CD4-positive, alpha-beta T cell (primary cell): ENCODE measurements at places on chromosomes 11 and 22.
A peak's percentile ranks its signal among the peaks of the same experiment; 100 is the strongest.

DNA sequence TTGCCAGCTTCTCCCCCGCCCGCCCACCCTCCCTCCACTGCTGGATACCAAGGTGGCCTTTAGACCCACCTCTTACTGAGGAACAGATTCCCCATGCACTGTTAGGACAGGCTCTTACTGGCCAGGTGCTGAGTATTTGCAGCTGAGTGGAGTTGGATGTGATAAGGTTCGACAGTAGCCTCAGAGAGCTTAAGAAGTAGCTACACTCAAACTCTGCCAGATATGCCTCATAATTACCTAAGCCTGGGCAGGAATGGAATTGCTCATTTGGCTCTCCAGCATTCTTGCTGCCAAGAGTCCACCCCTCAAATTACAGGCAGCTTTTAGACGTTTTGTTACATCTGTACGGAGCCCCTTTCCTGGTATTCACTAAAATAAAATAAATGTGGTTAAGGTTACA lies 9.6 kb downstream of the FAM181B start:
- no peak for DNase-seq

- DNase-seq, result no peak
Observed at GRCh38 chr11:100908746-100909145, 220.9 kb downstream of the PGR start.

- DNase-seq, result no peak
Observed at GRCh38 chr11:70315716-70316115, 45.2 kb downstream of the PPFIA1 start.

- DNase-seq, result no peak
Observed at GRCh38 chr11:6225896-6226295, 8.5 kb downstream of the FHIP1B start.

DNA sequence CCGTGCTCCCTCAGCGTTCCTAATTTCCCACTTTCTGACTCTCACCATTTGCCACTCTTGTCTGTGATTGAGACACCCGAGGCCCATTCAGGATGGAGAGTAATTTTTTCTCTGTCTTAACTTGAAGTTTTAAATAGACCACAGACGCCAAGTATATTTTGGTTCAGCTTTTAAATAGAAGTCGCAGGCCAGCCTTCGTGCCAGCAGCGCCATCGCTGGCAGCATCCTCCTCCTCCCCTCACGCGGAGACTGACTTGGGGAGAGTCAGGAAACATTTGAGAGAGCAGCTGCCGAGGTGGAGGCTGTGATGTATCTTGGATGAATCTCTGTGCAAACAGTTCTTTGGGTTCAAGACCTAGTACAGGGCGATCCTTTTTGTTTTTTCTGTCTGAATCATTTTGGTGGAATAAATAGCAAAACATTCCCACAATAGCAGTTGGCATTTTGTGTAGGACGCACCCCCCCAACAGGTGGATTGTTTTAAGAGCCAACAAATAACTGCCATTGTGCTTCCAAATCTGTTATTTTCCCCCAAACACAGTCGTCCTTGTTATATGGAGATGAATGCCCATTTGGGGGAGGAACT lies 889 bp upstream of the DMC1 start:
- DNase-seq, result peak; percentile 5

DNA sequence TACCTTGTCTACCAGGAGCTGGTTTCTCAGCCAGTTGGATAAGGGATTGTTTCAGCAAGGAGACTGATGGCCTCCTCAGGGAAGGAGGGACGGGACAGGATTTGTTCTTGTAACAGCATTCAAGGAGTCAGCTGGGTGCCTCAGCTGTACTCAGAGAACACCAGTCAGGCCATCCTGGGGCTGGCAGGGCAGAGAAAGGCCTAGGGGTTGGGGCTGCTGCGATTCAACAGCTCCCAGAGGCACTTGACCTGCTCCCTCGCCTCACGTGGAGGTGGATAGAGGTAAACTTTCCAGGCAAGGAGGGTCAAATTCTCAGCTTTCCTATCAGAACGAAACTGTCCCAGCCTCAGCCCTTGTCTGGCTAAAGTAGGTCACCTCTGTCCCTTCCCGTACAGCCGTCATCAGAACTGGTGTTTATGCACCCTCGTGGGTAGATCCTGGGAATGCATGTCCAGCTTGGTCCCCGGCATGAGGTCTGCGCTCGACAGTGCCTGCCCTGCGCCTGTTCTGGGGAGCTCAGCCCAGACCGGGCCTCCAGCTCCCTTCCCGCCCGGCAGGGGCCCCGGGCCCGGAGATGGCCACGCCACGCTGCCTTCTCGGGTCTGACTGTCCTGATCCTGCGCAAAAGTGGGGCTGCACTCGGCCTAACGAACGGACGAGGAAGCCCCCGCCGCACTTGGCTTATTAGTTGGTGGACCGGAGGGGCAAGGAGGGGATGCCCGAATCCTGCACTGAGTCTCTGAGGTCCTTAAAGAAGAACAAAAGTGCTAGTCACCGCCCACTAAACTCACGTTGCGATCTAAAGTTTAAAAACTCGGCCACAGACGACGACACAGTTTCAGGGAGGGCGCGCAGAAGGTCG lies 762 bp upstream of the CCDC134 start:
- DNase-seq, result peak; percentile 13

GRCh38 chr11:68525930-68526329 lies 65.4 kb downstream of the PPP6R3 start:
- DNase-seq, result no peak

- DNase-seq, result peak; percentile 69
Observed at GRCh38 chr11:94543695-94544645, at the start of gene FUT4. FUT4 (plus strand) TSS chr11:94543921; CDS start chr11:94544134, 213 bp downstream.

GRCh38 chr11:69075421-69076128 lies 26.8 kb downstream of the TPCN2 start:
- no peak for DNase-seq

DNA sequence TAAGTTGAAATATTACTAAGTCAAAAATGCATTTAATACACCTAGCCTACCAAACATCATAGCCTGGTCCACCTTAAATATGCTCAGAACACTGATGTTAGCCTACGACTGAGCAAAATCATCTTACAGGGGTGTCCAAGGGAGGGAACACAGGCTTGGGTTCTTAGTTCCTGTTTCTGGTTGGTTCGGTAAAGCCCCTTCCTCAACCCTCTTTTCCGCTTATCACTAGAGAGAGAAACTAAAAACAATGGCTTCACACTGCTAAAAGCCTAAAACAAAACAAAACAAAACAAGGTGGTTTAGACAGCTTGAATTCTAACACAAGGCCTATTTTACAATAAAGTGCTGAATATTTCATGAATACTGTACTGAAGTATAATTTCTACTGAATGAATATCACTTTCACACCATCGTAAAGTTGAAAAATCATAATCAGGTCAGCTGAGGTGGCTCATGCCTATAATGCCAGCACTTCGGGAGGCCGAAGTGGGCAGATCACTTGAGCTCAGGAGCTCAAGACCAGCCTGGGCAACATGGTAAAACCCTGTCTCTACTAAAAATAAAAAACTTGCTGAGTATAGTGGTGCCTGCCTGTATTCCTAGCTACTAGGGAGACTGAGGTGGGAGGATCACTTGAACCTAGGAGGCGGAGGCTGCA lies 118.0 kb downstream of the SIK3 start:
- no peak for DNase-seq

DNA sequence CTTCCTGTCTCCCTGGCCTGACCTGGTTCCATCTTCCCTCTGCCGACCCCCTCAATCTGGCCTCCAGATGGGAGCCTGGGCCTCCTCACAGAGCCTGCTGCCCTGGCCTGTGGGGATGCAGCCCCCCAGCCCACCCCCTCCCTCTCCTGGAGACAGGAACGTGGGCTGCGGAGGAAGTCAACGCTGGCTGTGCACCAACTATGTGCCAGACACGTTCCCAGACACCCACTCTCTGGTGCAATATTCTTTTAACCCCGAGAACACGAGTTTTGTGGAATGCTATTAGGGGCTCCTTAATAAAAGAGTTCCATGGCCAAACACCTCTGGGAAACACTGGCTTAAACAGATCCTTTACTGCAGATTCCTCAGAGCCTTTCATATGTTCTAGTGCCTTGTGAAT lies 15.9 kb downstream of the WNT11 start:
- DNase-seq, result no peak

GRCh38 chr11:21133722-21134121 lies 464.3 kb downstream of the NELL1 start:
- no peak for DNase-seq

DNA sequence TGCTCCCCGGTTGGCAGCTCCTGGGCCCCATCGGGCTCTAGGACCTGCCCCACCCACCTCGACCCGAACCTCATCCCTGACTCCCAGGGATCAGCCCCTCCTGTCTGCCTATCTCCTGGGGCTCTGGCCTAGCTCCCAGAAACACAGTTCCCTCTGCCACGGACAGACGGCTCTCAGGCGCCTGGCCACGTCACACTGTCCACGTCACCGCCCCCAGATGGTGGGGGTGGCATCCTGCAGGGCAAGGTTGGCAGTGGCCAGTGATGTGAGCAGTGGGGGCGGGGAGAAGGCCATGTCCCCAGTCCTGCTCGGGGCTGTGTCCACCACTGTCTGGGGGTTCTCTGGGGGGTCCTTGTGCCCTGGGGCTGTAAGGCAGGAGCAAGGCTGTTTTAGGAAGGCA lies 29.2 kb downstream of the SYT7 start:
- DNase-seq, result no peak

GRCh38 chr11:57615308-57615707 lies 17.8 kb downstream of the SERPING1 start:
- no peak for DNase-seq
